Right atrium auricular region (tissue), 2 donors: ENCODE measurements at places on chromosomes 11 and 22.

DNA sequence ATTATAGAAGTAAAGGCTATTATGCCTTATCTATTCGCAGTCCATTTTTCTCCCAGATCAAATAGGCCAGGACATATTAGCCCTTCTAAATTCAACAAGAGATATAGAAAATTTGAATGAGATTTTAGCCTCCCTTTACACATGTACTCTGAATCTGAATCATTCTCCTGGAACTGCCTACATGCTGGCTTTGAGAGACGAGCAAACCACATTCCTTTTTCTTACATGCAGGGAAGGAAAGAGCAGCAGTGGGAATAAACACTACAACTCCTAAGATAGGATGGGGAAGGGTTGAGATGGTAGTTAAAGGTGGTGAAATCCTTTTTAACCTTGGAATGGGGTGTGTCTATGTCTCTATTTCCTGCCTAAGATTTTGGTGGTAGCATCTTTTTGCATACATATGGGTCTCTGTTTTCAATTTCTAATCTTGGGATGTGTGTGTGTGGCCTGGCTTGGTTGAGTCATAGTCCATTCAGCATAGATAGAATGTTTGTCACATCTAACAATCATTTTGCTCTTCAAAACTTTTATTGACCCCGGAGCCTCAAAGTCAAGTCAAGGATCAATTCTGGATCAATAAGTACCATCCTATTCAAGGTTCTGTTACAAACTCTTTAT lies 11.1 kb upstream of the OOSP2 start:
- no peak overlapping the region for H3K27ac ChIP-seq
- no peak overlapping the region for H3K4me3 ChIP-seq
- H3K27me3 ChIP-seq, result no peaks in the 10 kb centered on the region
- H3K36me3 ChIP-seq, result no peaks in the 10 kb centered on the region
- DNase-seq, result no peak

- H3K4me1 ChIP-seq, result no peaks in the 10 kb centered on the region
- H3K4me3 ChIP-seq, result no peak overlapping the region
- no peak overlapping the region for H3K27ac ChIP-seq
- H3K27me3 ChIP-seq, result no peaks in the 10 kb centered on the region
- no peaks in the 10 kb centered on the region for H3K36me3 ChIP-seq
These were observed 259.8 kb upstream of the BLID start for GRCh38 chr11:122375687-122376399.

- H3K27ac ChIP-seq, result no peak overlapping the region
- H3K36me3 ChIP-seq, result no peaks in the 10 kb centered on the region
- H3K4me3 ChIP-seq, result no peak overlapping the region
- H3K4me1 ChIP-seq, result no peaks in the 10 kb centered on the region
- no peaks in the 10 kb centered on the region for H3K27me3 ChIP-seq
These were observed 64.5 kb downstream of the BRD1 start for GRCh38 chr22:49763138-49763537.

DNA sequence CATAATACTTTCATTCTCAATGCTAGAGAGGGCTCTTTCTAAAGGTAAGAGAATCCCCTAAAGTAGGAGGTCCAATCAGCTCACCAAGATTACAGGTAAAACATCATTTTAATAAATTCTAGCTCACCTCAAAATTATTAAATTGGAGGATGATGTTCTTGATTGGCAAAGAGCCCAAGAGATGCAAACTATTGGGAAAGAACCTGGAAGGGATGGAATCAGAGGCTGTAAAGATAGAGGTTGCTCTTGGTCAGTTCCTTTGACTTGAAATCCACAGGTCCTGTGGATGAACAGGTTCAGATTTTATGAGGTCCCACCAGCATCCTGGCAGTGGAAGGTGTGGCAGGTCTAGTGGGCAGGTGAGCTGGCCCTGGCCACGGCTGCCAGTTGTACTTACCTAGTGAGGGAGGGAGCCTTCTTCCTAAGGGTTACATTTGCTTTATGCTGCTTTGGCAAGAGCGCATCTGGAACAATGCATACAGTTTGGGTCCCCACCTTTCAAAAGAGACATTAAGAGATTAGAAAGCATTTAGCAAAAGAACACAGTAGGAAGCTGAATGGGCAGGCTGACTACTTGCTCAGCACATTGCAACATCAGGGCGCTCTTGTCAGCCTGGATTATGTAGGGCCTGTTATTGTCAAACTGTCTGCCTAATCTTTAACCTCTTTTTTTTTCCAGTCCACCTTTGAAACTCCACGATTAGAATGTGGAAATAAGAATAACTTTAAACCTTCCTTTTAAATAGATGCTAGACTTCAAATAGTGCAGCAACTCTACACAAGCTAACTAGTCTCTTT lies 97.0 kb downstream of the RDX start:
- no peaks in the 10 kb centered on the region for H3K27me3 ChIP-seq
- DNase-seq, result peak; percentile 38
- no peaks in the 10 kb centered on the region for H3K36me3 ChIP-seq
- H3K4me1 ChIP-seq, result no peaks in the 10 kb centered on the region

DNA sequence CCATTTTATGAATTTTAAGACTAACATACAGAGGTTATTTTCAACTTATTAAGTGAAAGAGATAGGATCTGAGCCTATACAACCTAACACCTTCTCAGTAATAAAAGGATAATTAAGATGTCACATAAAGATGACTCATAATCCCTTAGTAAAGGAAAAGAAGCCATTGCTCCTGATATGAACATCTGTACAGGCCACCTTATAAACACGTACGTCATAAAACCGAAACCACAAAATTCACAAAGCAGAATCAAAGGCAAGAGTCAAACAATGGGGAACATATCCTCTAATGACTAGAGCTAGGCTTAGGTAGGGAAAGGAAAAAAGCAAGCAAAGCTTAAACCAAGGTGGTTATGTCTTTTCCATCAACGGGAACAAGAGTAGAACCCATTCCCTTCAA lies 103.5 kb downstream of the KCNA4 start:
- no peaks in the 10 kb centered on the region for H3K27me3 ChIP-seq
- H3K4me1 ChIP-seq, result no peaks in the 10 kb centered on the region
- no peak for DNase-seq
- no peak overlapping the region for H3K27ac ChIP-seq
- H3K4me3 ChIP-seq, result no peak overlapping the region
- no peaks in the 10 kb centered on the region for H3K36me3 ChIP-seq

- H3K36me3 ChIP-seq, result no peaks in the 10 kb centered on the region
- no peaks in the 10 kb centered on the region for H3K27me3 ChIP-seq
- no peak for DNase-seq
- H3K27ac ChIP-seq, result no peak overlapping the region
- H3K4me3 ChIP-seq, result no peak overlapping the region
These were observed 16.0 kb downstream of the RASD2 start for GRCh38 chr22:35556666-35557065.

DNA sequence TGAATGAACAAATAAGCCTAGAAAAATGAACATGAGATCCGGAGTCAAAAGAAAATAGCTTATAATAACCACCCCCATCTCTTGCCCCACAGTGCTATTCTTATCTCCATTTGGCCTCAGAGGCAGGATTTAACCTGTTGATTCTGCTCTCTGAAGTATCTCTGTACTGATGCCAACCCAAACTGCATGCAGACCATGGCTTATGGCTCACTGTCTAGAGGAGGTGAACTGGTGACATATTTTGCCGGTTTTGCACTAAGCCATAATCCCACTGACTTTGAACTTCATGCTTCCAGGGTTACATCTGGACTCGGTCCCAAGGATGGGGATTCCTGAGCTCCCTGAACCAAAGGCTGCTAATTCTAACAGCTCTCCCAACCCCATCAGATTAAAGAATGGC lies 397.1 kb downstream of the TENM4 start:
- DNase-seq, result no peak
- no peaks in the 10 kb centered on the region for H3K36me3 ChIP-seq
- no peak overlapping the region for H3K27ac ChIP-seq
- H3K4me1 ChIP-seq, result no peaks in the 10 kb centered on the region
- no peaks in the 10 kb centered on the region for H3K27me3 ChIP-seq
- H3K4me3 ChIP-seq, result no peak overlapping the region

DNA sequence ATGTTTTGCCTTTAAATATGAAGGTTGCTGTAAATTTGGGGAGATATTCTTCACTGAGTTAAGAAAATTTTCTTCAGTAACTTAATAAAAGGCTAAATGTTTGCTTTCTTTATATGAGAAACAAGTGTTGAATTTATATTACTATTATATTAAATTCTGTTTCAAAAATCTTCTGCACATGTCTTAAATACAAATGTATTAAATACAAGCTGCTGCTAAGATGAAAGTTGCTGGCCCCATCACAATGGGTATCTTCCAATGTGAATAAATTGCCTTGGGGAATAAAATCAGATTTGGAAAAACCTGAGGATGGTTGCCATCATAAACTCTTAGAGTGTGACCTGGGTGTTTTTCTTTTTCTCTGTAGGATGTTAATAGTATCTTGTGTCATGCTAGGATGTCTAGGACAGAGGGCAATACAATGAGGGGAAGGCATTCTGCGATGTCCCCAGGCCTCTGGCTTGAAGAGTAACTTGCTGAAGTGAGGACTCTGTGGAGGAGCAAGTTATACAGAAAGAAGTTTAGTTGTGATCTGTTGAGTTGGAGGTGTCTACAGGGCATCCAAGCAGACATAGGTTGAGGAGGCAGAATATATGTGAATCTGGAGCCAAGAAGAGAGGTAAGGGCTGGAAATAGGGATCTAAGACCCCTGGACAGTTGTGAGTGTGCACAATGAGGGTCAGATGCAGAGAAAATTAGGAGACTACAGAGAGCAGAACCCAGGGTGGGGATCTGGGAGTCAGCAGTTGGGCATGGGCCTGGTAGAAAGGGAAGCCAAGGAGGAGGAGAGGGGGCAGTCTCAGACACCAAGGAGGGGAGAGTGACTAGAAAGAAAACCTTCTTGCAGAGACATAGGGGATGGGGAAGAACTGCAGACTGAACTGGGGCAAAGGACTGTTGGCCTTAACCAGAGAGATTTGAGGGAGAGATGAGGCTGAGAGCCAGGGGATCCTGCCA lies 4.8 kb downstream of the IGLL5 start:
- H3K27me3 ChIP-seq, result no peaks in the 10 kb centered on the region
- H3K4me3 ChIP-seq, result no peak overlapping the region
- no peaks in the 10 kb centered on the region for H3K4me1 ChIP-seq
- H3K36me3 ChIP-seq, result no peaks in the 10 kb centered on the region

- no peaks in the 10 kb centered on the region for H3K27me3 ChIP-seq
- peaks cover 63% of the 10 kb centered on the region for H3K36me3 ChIP-seq
- no peaks in the 10 kb centered on the region for H3K4me1 ChIP-seq
- H3K27ac ChIP-seq, result no peak overlapping the region
These were observed 27.0 kb downstream of the CABIN1 start for GRCh38 chr22:24037851-24038765.

DNA sequence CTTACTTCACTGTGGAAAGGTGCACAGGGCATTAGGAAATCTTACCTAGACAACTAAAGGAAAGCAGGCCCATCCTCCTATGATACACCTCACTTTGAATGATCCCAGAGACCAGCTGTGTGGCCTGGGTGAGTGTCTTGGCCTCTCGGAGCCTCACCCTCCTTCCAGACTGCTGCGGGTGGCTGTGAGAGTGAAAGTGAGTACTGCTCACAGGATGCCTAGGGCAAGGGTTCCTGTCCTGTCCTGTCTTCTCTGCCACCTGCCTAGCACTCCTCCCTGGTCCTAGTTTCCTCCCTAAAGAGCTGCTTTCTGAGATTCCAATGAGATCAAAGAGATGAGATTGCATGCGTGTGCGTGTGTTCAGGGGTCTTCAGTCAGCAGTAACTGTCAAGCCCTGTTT lies 19.5 kb upstream of the ADORA2A start:
- no peak for DNase-seq
- peaks cover 59% of the 10 kb centered on the region for H3K4me1 ChIP-seq
- H3K4me3 ChIP-seq, result no peak overlapping the region

DNA sequence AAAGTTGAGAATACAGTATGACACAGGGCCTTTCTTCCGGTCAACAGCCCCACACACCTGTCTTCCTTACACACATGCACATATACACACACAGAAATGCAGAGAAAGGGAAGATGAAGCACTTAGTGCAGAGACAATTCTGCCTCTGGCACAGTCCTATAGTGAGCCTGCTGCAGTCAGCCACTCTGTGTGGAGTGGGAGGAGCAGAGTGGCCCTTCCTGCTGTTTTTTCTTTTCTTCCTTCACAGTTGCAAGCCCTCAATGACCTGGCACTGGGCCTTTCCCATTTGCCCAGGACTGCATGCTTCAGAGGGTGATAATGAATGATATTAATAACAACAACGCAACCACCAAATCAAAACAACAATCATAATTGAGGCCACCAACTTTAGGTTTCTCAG lies 527.0 kb upstream of the B3GAT1 start:
- H3K4me3 ChIP-seq, result no peak overlapping the region
- H3K27me3 ChIP-seq, result no peaks in the 10 kb centered on the region
- no peak for DNase-seq
- no peaks in the 10 kb centered on the region for H3K4me1 ChIP-seq
- no peaks in the 10 kb centered on the region for H3K36me3 ChIP-seq

- H3K27me3 ChIP-seq, result no peaks in the 10 kb centered on the region
- H3K36me3 ChIP-seq, result no peaks in the 10 kb centered on the region
- no peak overlapping the region for H3K4me3 ChIP-seq
- no peak overlapping the region for H3K27ac ChIP-seq
These were observed 370.9 kb downstream of the TBC1D22A start for GRCh38 chr22:47133061-47133969.

GRCh38 chr11:47147250-47147649 lies 29.4 kb downstream of the ARFGAP2 start:
- H3K36me3 ChIP-seq, result no peaks in the 10 kb centered on the region
- DNase-seq, result no peak
- no peaks in the 10 kb centered on the region for H3K27me3 ChIP-seq
